Epithelial cell of prostate (primary cell): ENCODE measurements at places on chromosomes 2 and 18.

DNA sequence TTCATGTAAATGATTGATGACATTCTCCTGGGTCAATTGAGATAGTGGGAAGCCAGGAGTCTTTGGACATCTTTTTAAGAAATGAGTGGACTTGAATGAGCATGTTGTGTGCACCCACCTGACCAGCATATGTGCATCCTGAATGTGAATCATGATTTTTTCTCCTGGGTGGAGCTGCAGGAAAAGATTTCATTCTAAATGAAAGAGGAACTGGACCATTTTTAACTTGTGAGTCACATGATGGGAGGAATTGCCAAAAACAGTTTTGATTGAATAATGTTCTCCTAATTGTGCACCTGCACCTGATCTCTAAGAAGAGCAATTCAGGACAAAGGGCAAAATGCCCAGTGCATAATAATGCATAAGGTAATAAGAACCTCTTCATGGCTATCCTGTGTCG is 32.3 kb downstream of the COPS8 start:
- DNase-seq, result no peak

DNA sequence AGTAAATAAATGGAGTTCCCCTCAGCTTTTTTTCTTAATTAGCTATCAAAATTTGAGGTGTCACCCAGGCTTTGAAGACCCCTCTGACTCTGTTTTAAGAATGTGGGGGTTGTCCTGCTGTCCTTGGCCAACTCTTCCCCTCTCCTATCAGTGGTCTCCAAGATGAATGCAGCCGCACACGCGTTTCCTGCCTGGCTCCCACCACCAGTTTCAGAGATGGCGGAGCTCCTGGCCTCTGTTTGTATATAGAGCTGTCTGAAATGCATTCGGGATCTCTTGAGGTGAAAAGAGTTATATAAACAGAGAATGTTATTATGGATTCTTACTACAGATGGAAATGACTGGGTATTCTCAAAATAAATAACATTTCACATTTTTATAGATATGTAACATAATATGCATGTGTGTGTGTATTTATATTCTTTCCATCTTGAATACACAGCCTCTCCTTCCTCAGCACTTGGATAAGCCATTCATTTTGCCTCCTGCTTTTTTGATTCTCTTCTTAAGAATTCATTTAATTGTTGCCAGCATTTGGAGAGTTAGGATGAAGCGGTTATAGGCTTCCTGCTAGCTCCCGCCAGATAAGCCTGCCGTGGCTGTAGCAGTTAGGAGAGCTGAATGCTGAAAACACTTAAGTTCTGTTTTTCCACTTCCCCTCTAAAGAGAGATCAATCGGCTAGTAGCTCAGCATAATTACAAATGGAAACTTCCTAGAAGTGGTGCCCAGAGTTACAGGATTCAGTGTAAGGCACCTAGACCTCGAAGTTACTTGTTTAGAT is 659.3 kb upstream of the FANCL start:
- DNase-seq, result no peak

DNA sequence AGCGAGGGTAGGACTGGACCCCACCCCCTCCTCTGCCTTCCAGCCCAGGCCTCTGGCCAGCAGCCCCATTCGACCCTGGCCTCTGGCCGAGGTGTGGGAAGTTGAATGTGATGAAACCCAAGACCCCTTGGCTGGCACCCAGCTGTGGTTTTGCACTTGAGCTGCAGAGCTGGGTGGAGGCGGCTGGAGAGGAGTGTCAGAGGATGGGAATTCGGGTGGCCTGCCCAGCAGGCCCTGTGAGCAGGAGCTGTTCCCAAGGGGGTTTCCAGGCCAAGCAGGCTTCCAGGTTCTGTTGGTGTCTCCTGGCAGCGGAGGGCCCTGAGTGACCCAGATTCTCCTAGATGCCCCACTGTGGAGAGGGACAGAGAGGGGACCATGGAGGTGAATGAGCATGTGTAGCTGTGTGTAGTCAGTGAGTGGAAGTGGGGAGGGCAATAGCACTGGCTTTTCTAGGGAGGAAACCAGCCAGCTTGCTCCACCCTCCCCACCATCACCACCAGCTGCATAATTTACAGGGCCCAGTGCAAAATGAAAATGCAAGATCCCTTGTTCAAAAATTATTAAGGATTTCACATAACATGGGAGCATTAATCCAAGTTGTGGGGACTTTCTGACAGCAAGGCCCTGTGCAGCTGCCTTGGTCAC is 172.2 kb upstream of the HAAO start:
- DNase-seq, result no peak

GRCh38 chr2:127014224-127014623 is 92.7 kb downstream of the BIN1 start:
- no peak for DNase-seq

GRCh38 chr18:77148289-77148688 is 15.7 kb upstream of the MBP start:
- no peak for DNase-seq

GRCh38 chr18:22703883-22704585 is 229.1 kb upstream of the RBBP8 start:
- DNase-seq, result no peak

GRCh38 chr2:132424526-132425121 is 8.0 kb downstream of the GPR39 start:
- DNase-seq, result no peak

DNA sequence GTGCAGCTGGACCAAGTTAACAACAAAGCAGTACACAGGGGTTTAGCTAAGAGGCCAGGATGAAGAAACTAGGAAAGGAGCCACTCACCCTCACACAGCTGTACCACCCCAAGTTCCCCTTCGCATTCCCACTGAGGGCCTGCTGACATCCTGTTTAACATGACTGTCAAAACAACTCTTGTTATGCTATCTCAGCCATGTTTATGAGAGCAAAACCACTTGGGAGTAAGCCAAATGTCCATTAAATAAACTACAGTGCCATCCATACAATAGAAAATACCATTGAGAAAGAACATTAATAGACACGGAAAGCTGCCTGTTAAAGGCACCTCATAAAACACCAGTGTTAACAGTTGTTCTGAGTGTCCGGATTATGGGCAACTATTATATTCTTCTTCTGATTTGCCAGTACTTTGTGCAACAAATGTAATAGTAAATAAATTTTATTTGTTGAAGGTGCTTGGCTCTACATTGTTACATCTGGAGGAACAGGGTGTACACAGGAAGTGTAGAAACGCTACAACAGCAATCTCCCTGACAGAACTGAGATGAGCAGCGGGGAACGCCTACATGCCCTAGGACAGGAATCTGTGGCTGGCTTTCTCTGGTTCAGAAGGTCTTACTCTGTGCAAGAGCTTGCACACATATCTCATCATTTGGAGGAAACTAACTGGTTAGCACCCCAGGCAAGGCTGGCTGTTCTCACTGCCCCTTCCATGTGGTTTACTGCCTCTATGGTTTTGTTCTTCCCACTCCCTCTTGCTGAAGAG is 85.6 kb downstream of the EHD3 start:
- no peak for DNase-seq

DNA sequence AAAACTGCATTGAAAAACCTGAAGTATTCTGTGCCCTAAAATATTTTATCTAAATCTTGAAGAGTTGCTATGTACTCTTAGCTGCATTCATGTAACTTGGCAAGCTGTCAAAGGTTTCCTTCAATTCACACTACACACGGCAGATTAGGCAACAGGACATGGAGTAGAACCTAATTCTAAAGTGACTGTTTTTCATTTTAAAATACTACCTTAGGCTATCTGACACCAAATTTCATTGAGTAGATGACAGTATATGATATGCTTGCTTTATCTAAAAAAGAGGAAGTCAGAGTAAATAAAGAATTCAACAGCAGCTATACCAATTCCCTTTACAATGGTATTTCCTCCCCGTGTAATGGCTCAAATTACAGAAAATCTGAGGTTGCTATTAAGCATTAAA is 45.4 kb downstream of the EXOC6B start:
- DNase-seq, result no peak

- DNase-seq, result no peak
Observed at GRCh38 chr2:180015951-180016709, 9.0 kb upstream of the CWC22 start.

GRCh38 chr2:40304340-40304739 is 147.6 kb downstream of the SLC8A1 start:
- no peak for DNase-seq

DNA sequence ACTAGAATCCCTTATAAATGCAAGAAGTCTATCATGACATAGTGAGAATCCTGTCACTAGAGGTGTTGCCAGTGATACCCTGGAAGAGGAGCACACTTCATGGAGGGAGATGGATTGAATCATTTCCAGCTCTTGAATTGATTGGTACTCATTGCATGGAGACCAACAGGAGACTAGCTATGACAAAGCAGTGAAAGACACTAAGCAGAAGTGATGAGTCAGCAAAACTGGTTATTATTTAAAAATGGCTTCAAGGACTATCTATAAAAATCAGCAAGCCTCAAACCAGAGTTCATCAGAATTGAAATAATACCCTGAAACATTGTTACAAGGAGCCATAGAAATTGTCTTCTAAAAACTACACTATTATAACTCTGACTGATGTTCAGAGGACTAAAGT is 200.3 kb downstream of the PDE11A start:
- no peak for DNase-seq

DNA sequence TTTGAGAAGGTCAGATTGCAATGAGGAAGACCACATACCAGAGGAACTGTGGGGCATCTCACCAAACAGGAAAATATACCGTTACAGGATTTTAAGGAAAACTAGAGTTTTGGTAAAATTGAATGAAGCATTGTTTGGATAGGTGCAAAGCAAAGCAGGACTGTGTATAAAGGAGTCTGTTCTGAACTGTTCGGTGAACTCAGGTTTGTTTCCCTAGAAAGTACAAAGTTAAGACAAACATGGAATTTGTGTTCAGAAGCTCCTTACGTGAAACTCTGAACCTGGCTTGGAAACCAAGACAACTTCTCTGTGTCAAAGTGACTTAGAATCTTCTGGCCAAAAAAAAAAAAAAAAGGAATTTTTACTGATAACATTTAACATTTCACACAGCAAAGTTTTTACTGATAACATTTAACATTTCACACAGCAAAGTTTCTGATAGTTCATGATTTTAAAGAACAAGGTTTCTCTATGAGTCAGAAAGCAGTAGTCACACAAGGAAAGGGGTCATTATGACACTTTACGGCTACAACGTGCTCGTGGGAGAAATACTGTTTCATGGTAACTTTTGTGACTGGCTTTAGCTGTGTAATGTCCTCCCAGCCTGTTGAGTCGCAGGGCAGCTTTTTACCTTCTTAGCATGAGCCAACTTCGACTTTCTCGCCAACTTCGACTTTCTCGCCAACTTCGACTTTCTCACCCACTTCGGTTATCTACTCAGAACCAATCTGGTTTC is 21.2 kb upstream of the TET3 start:
- no peak for DNase-seq

DNA sequence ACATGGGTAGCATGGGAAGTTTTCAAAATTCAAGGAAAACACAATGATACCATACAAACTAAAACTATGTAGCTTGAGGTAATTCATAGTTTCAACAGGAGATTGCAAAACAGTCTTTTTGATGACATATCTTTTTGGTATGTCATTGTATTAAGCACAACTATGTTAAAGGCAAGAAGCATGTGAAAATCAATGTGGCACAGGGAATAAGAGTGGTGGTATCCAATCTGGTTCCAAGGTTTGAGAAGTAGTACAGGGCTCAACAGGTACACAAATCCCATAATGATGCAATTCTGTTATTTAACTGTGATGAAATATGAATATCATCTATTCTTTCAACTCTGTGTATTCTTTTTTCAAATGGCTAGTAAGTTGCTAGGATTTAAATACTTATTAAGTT is 16.4 kb upstream of the DLX2 start:
- DNase-seq, result no peak

DNA sequence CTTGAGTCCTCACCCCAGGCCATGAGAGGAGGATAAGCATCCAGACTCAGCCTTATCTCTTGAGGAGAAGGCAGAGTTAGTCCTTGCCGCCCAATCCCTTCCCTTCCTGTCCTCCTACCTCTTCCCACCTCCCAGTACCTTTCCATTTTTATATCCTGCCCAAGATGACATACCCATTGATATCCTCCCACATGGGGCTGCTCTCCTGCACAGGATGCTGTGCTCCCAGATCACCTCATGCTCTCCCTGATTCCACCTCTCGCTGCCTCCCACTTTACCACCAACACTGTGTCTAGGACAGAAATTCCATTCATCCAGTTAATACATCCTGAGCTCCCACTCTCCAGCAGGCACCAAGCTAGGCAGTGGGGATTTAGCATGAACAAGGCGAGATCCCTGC is 182.4 kb downstream of the GFPT1 start:
- no peak for DNase-seq

DNA sequence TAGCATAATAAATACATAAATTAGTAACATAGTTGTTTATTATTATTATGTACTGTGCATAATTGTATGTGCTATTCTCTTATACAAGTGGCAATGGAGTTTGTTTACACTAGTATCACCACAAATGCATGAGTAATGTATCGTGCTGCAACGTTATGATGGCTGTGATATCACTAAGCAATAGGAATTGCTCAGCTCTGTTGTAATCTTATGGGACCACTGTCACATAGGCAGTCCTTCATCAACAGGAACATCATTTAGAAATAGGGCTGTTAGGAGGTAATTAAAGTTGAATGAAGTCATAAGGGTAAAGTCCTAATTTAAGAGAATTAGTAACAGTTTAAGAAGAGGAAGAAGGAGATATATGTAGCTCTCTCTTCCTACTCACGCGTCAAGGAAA is 33.8 kb downstream of the TEX51 start:
- DNase-seq, result no peak

GRCh38 chr2:196291873-196292800 is 120.8 kb upstream of the STK17B start:
- DNase-seq, result peak; percentile 98

DNA sequence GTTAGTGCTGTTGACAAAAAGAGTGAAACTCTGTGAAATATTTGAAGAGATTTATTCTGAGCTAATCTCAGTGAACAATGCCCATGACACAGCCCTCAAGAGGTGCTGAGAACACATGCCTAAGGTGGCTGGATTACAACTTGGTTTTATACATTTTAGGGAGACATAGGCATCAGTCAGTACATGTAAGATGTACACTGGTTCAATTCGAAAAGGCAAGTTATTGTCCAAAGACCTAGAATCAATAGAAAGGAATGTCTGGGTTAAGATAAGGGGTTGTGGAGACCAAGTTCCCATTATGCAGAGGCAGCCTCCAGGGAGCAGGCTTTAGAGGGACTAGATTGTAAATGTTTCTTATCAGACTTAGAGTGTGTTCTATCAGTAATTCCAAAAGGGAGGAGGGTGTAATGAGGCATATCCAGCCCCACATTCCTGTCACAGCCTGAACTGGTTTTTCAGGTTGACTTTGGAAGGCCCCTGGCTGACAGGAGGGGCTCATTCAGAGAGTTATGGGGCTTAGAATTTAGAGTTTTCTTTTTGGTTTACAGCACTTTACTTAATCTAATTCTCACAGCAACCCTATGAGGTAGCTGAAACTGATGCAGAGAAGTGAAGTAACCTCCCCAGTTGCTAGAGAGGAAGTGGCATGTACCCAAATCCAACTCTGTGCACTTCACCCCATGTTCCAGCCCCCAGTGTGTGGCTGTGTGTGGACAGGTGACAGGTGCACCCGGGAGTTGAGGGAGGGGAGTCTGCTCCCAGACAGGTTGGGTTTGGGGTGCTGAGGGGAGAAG is 28.3 kb upstream of the ASAP2 start:
- no peak for DNase-seq
